Naive thymus-derived CD8-positive, alpha-beta T cell (primary cell): ENCODE measurements at places on chromosomes 13 and 19.

DNA sequence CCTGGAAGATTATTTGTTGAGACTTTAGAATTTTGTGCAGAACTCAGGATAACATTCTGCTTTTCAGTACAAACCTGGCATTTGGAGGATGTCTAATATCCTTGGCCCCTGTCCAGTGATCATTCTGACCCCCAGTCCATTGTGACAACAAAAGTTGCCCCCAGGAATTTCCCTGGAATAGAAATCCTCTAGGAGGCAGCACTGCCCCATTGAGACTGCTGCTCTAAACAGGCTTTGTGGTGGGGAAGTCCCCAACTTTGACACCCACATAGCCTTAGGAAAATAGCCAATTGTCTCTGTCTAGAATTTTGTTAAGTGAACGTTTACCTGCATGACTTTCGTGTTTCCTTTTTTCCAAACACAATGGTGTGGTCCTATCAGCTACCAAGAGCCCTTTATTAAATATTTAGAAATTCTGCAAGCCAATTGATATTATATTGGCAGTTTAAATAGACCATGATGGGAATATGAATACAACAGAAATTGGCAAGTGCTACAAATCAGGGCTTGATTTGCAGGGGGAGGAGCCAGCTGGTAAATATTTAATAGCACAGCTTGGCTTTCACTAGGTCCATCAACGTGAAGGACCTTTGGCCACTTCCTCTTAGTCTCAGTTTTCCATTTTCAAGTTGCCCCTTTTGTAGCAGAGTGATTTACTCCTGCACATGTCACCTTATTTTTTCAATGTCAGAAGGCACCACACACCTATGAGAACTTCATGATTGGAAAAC lies 451.7 kb downstream of the EFNB2 start:
- no peak for DNase-seq

DNA sequence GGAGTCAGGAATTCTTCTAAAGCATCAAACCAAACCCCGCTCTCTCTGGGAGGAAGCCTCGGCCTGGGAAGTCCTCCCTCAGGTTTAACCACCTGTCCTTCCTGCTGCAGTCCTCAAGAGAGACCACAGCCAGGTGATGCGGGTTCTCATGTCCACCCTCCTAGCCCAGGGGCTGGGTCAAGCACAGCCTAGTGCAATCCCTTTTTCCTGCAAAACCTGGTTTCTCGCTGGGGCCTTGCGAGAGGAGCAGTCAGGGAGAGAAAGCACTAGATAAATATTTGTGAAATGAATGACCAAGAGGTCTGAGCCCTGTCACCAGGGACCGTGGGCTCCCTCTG lies 2.4 kb downstream of the SLC8A2 start:
- no peak for DNase-seq

- no peak for DNase-seq
These were observed 4.8 kb downstream of the B3GLCT start for GRCh38 chr13:31204592-31204991.

GRCh38 chr13:78742659-78743058 lies 83.7 kb upstream of the OBI1 start:
- DNase-seq: no peak

- no peak for DNase-seq
These were observed 49.6 kb upstream of the OLFM4 start for GRCh38 chr13:52978989-52979388.

GRCh38 chr13:42229287-42229686 lies 42.7 kb upstream of the AKAP11 start:
- no peak for DNase-seq
